ENCODE measurements at places on chromosomes 6 and 20.

DNA sequence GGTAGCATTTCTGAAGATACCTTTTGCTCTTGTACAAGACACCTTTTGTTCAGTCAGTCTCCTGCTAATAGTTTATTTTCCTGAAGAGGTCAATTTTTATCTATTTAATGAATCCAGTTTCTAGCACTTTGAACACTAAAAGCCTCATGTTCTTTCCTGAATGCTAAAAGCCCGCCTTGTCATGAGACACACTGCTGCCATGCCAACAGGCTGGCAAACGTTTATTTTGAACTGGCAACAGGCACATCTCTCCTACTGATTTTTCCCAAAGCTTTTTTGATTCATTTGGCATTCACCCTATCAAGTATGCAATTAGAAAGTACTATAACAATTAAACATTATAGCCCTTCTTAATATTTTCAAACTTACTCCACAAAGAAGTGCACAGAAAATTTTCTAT is 421.2 kb upstream of the EYS start:
- no peak for DNase-seq

DNA sequence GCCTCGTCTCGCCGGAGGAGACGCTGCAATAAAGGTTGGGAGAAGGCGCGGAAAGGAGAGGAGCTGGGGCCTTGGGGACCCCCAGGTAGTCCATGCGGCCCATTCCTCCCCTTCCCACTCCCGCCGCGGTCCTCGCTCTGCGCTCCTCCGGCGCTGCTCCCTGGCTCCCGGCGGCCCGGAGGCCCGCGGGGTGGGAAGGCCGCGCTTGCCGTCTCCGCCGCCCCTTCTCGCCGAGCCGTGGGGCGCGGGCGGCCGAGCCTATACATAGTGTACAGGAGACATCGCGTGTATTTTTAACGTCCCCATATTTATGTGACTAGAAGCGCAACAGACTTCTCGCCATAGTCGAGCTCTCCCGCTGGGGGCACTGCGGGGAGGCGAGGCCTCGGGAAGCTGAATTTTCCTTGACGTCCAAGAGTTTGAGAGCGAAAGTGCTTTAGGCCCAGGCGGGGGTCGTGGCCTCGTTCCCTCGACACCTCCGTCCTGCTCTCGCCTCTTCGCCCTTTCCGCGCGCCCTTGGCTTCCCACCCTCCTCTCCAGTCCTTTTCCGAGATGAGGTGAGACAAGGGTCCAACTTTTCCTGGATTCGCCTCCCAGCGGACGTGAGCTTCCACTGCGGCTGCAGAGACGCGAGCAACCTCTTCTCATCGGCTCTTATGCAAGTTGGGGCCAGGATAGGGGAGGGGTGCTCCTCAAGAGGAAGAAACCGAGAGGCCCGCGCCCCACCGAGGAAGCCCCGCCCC is 29.0 kb downstream of the SLC12A5 start:
- DNase-seq: peak; percentile 13

- no peak for DNase-seq
Measured at GRCh38 chr20:20685635-20686034, 26.8 kb downstream of the RALGAPA2 start.

GRCh38 chr6:107517274-107517673 is 27.4 kb downstream of the SOBP start:
- no peak for DNase-seq

DNA sequence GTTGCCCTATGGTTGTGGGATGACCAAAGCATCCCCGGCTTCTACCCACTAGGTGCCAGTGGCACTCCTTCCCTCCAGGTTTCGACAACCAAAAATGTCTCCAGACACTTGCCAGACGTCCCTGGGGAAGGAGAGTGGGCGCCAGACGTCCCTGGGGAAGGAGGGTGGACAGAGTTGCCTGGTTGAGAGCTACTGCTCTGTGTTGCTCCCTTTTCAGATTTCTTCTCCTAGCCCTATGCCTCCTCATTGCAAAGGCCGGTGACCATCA is 13.1 kb downstream of the LRRC73 start:
- DNase-seq: no peak

GRCh38 chr6:143496974-143497373 is 14.5 kb downstream of the FUCA2 start:
- DNase-seq: no peak

- DNase-seq: no peak
Measured at GRCh38 chr20:32608664-32609015, 23.5 kb upstream of the NOL4L start.

DNA sequence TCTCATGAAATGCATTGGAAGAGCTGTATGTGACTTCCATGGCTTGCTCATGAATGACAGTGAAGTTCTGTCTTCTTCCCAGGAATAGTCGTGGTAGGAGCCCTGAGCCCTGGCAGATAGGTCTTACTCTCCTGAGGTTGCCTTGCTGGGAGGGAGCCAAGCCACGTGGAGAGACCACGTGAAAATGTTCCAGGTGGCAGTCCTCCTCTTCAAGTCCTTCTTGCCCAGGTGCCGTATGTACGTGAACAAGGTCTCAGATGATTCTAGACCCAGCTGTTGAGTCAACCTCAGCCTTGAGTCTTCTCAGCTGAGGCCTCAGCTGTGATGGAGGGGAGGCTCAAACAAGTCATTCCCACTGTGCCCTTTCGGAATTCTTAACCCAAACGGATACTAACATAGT is 192.4 kb upstream of the PRDM1 start:
- DNase-seq: no peak

DNA sequence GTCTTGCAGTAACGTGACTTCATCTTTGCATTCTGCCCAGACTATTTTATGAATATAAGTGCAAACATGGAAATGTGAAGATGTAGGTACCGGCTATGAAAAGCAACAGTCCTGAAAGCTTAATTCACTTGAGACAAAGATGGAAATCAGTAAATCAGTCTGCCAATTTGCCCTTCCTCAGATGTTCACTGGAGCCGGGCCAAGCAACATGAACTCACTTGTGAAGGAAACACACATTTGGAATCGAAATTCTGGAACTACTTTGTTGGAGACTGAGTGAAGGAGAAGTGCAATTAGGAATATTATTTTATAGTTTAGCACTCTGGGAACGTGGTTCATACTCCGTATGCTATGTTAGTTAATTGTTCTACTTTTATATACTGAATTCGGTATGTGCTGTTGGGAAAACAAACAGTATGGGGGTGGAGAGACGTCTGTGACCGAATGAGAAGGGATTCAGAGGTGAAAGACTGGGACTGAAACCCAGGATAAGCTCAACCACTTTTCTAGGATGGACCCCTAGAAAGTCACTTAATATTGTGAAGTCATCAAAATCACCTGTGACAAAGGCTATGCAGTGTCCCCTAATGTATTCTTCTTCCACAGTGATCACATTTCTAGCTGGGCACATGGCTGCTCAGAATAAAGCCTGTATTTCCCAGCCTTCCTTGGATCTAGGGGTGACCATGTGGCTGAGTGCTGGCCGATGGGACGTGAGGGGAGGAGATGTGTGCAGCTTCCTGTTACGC is 95.5 kb downstream of the PREX1 start:
- DNase-seq: no peak

DNA sequence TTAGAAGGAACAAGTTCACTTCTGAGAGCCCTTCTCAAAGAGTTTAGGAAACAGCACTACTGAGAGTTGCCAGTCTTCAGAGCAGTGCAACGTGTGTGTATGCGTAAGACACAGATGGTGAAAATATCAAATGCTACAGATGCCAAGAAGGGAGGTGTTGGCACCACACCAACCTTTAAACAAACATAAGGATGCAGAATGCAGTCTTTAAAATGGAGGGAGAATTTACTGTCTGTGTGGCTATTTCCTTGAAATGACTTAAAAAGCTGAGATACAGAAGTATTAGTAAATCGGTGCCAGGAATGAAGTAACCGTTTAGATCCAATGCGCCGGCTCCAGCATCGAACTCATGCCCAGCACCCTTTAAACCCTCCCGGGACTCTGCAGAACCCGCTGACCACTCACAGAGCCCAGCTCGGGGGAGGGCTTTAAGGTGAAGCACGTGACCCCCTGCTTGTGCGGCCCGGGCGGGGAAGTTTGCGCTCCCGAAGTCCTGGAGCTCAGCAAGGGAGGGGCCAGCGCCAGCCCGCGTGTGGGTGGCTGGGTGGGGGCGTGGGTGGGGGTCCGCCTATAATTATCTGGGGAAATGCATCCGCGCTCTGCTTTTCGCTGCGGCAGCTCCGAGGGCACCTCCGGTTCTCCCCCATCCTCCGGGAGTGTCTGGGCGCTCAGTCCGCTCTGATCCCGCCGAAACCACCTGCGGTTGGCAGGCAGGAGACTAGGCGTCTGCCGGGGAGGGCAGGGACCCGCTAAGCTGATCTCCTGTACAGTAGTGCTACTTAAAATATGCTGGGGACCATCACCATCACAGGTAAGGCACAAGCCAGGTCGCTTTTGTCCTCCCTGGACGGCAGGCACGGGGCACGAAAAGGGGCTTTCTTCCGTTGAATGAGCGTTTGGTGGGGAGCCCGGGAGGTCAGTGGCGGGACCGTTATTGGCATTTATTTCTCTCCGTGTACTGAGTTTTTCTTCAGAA is 66.0 kb downstream of the ZBTB2 start:
- DNase-seq: no peak

DNA sequence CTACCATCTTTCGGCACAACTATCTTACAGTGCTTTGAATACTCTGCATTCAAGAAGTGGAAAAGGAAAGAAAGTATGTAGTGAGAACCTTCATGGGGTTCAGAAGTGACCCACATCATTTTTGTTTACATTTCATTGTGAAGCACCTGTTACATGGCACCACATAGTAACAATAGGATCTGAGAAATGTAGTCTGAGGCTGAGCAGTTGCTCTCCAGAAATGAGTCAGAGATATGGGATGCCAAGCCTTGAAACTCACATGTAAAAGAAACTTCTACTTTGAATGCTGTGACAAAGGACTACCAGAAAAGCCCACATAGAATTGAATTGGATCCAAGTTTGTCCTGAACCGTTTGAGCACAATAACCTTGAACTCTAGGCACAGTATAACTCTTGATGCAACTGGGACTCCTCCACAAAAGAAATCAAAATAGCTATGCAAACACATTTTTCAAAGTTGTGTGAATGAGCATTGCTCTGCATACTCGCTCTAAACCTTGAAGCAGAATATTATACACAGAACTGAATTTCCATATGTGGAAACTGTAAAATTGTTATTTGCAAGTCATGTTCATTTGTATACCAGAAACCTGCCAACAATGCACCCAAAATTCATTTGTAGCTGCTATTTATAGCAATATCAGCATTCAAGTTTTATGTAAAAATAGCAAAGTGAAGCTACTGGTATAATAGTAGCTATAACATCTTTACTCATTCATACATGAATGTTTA is 400.9 kb upstream of the POU3F2 start:
- DNase-seq: no peak

DNA sequence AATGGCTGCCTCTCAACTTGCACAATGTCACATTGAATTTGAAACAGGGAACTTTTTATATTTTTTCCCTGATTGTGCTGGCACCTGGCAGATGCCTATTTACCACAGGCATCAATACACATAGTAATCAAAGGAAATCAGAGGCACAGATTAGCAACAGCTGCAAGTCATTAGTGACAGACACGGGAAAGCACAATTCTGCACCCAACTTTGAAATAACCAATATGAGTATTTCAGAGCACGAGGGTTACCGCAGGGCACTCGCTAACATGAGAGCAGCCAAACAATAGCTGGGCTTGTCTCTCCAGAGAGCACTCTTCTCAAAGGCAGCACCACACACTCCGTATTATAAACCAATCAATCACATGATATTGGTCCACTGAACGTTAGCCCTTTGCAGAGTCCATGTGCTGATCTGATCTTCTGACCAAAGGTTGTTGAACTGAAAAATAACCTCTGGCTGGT is 149.5 kb downstream of the RNF144B start:
- no peak for DNase-seq

GRCh38 chr6:46175976-46176375 is 5.2 kb upstream of the ENPP5 start:
- DNase-seq: no peak

- DNase-seq: no peak
Measured at GRCh38 chr6:39050453-39051112, 2.0 kb downstream of the GLP1R start.

- no peak for DNase-seq
Measured at GRCh38 chr6:117138920-117139319, 126.4 kb upstream of the VGLL2 start.

DNA sequence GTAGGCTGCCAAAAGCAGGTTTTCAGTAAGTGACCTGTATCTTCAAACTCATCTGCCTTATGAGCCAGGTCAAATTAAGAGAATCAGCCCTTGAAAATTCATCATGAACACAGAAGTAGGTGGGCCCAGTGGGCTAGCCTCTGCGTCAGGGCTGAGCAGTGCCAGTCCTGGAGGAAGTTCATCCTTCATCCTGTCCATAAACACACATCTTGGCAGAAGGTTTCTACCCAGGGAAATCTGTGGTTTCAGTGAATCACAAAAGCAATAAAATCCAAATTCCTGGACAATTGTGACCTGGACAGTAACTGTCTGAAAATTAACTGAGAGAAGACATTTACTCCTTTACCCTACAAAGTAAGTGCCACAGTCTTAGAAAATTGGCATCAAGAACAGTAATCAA is 72.4 kb downstream of the ATG5 start:
- no peak for DNase-seq

DNA sequence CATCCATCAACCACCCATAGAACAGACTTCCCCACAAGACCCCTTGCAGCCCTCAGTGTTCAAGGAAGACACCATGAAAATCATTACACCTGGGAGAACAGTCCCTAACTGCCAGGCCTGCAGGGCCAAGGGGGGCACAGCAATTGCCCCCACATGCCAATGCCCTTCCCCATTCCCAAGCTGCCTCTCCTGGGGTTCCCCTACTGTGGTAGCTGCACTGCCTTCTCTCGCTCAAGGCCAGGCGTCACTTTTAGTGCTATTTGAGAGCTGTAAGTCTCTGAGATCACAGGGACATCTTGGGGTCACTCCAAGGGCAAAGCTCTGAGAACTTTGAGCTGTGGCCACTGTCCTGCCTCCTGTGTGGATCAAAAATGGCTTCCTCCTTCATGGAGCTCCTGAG is 6.0 kb upstream of the ACSS1 start:
- DNase-seq: no peak

GRCh38 chr20:46053416-46053815 is 24.4 kb downstream of the SLC12A5 start:
- DNase-seq: no peak

- no peak for DNase-seq
Measured at GRCh38 chr6:144662812-144663365, 377.8 kb downstream of the UTRN start.

GRCh38 chr6:99409672-99410071 is 15.4 kb downstream of the PNISR start:
- DNase-seq: no peak

DNA sequence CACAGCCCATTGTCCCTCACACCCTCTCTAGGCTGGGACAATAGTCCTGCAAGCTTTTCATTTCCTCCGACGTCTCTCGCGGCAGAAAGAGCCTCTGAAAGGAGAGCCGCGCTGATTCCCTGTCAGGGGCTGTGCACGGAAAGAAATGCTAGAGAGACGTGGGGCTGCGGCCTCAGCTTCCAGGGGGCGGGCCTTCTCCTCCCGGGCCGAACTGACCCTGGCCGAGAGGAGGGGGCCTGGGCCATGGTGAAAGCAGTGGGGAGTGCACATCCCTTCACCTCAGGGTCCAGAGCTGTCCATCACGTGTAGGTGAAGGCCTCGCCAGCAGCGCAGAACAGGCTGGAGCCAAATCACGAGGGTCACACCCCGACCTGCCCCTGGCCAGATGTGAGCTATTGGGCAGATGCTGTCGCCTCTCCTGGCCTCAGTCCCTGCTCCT is 220.4 kb downstream of the TAF4 start:
- no peak for DNase-seq

GRCh38 chr6:127939442-127940066 is 38.7 kb upstream of the THEMIS start:
- no peak for DNase-seq
